ENCODE measurements at places on chromosomes 2 and 18.

GRCh38 chr2:77018219-77018618 is 504.0 kb downstream of the LRRTM4 start:
- DNase-seq = no peak

GRCh38 chr2:111208639-111209038 is 87.9 kb downstream of the BCL2L11 start:
- DNase-seq = no peak

DNA sequence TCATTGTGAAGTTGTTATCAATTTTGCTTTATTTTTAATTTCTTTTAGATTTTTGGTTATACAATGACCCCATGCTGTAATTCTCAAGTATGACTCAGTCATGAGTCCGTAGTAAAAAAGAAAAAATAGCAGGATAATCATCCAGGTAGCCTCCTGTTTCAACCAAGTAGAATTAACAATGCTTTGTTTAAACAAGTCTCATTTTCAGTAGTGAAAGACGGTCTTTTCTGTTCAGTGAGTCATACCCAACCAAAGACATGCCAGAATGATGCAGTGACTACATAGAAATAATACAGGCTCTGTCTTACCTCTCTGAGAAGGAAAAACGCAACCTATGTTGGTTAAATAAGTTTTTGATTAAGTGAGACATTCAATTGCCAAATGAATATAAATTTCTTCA is 67.8 kb upstream of the DSC1 start:
- no peak for DNase-seq

- DNase-seq = peak; percentile 87
Measured at GRCh38 chr18:5238371-5238976, 41.4 kb upstream of the AKAIN1 start.

GRCh38 chr2:158690823-158691222 is 104.3 kb upstream of the DAPL1 start:
- no peak for DNase-seq

GRCh38 chr2:241160318-241160717 is 10.1 kb downstream of the PPP1R7 start:
- no peak for DNase-seq

DNA sequence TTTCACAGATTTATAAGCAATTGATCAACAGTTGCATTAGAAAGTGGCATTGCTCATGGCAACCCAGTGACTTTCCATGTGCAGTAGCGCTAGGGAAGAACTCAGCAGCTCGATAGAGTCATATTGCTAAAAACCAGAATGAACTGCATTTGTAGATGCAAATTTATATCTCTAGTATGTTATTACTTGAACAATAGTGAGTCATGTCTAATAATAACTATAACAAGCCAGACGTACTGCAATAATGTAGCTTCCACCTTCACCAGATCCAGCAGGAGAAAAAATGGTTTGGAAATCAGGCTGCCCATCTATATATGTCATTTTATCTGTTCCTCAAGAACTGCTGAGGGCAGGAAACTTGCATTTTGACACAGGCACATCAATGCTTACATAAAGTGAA is 66.5 kb upstream of the FIGN start:
- no peak for DNase-seq

DNA sequence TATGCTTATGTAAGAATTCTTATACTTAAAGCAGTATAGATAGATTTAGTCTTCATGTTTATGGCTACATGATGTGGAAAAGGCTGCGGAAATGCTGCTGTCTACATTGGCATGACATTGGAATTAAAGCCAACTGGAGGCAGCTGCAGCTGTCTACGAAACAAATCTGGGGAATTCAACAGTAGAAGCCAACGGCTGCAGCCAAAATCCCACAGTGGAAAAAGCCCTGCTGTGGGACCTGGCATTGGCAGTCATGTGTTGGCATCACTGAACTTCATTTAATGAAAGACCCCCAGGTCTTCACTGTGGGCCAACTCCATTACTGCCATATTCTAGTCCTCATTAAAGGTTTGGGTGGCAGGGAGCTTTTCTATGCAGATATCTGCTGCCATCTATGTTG is 223.6 kb downstream of the SLC8A1 start:
- DNase-seq = no peak
